NCI-H526 treated with DMSO at 0.1 percent for 48 hours (cell line): ENCODE measurements at places on chromosomes 12 and 14.

DNA sequence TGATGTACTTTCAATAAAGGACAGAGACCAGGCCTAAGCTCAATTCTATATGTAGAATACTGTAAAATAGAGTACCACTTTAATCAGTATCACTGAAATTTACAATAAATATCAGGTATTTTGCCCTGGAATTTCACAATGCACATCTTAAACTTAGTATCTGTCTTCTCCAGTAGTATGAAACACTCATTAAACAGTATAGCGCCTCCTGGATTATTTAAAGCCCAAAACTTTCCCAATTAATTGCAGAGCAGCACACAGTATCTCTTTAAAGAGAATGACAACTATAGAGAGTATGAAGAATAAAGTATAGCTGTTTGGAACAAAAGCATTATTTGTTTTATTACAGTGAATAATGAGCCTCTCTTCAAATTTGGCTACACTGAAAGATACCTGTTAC lies 80.2 kb downstream of the BHLHE41 start:
- DNase-seq, result no peak

- DNase-seq, result no peak
These were observed 1135.0 kb downstream of the GALC start for GRCh38 chr14:86858031-86858430.

DNA sequence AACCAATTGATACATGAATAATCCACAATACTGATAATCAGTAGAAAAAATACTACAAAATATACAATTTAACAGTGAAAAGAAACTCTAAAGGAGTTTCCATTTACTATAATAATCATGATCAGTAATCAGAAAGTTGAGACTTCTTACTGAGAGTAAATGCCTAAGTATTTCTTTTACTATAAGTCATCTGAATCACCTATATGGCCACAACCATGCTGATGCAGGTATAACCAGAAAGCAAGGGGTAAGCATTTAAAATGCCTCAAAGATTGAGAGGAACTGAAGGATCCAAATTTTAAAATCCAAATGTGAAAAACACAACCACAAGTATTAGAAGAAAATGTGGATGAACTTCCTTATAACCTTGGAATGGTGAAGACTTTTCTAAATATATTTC lies 23.4 kb downstream of the CDK17 start:
- DNase-seq, result no peak

- DNase-seq, result no peak
These were observed 15.1 kb downstream of the CHD8 start for GRCh38 chr14:21440859-21441258.

DNA sequence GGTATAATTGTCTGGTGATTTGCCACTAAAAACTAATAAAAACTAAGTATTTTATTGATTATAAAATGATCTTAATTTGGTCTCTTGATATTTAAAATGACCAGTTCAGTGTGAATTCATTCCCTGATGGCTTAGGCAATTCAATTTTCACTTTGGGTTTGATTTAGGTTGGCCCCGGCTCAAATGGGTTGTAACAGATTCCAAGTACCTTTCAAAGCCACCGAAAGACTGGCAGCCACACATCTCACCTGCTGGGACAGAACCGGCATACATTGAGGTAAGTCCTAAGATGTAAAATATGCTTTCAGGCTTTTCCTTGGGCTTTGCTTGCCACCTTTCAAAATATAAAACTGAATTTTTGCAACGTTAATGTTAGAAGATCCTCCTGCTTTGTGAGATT lies 77.5 kb upstream of the ATF1 start:
- DNase-seq, result no peak

DNA sequence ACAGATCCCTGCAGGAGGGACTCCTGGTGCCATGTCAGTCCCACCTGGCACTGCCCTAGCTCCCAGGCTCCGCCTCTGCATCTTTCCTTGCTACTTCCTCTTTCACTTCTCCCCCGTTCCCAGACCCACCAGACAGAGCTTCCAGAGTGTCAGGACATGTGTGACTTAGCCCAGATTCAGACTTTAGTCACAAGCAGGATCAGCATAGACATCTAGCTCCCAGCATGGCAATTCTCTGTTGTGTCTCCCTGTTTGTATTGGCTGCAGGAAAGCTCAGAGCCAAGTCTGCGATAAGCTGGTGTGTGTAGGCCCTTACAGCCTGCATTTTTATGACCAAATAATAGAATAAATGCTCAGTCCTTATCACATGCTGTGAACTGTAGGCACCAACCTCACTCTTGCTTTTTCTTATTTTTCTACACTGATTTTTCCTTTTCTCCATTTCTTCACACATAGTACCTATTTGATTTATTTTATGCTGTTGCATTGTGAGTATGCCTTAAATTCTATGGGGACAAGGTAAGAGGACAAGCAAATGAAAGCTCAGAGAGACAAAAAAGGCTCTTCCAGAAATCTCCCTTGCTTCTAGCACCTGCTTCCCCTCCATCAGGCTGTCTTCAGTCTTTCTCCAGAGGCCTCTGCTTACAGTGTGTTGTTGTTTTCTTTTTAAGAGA lies 5.9 kb downstream of the DHRS2 start:
- no peak for DNase-seq
